Daoy (cell line): ENCODE measurements at places on chromosomes 11 and 22. TPM values are rescaled to one million over a fixed set of nuclear protein-coding genes. Genes with fewer than 3 reads are reported as not detected.

- peak; percentile 35 for DNase-seq
Measured at GRCh38 chr22:41382098-41382578, 396 bp downstream of the TEF start.

- DNase-seq, result no peak
Measured at GRCh38 chr22:25663654-25664053, 78.3 kb upstream of the MYO18B start.

DNA sequence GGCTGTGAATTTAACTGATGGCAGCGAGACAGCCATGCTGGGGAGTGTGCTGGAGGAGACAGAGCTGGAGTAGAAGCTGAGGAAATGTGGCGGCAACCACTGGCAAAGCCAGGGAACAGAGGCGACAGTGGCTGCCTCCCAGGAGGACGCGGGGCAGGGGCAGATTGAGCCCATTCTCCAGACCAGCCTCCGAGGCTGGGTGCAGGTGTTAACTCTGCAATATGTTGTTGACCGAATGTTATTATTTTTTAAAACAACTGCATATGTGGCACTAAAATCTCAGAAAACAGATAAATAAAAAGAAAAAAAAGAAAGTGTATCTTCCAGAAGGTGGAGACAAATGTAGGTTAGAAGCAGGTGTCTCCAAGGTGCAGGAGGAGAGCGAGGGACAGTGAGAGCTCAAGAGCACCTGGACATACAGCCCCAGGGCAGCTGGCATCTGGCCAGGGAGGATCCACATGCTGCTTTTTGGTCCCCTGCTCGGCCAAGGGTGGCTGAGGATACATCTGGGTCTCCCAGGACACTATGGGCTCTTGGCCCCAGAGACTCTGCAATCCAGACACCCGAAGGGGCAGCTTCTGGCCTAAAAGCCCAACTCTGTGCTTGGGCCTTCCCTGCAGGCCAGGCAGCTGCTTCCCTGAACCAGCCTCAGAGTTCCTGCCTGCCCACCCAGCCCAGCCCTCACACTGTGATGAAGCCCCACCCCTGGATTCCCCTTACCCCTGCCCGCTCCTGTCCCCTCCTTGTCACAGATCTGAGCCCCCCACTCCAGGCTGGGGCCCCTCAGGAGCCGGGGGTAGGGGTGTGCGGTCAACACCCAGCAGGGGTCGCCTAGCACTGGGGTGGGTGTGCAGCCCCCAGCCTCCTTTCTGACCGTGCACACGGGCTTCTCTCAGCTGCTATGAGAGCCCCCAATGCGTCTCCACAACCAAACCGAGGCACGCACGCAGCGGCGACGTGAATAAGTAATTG is 12.9 kb downstream of the RTN4R start:
- no peak for DNase-seq

DNA sequence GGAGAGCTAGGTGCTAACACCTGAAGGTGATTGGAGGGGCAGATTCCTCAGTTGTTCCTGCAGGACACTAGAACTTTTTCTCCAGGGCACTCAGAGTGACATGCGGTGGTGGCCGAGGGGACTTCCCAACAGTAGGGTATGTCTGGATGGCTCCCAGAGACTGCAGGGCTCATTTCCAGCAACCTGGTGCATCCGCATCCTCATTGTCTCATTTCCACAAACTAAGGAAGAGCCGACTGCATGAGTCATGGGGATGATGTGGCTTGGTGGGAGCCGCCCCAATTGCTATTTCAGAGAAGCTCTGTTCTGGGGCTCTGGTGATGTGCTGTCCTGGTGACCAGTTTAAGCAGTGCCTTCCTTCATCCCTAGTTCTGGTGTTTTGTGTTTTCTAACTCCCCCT is 2.8 kb upstream of the ROBO4 start:
- peak; percentile 92 for DNase-seq

- no peak for DNase-seq
Measured at GRCh38 chr11:25727944-25728343, 604.0 kb upstream of the ANO3 start.

The CCDC73 gene
- not detected in 2 replicates for total RNA-seq

The ACCSL gene
- not detected in 2 replicates for total RNA-seq

The VWA5A gene
- 7.5 and 10.5 TPM in 2 replicates for total RNA-seq

The P2RX6 gene
- total RNA-seq, result 1.3 and 1.6 TPM in 2 replicates

GRCh38 chr11:115008799-115009198 is 330.5 kb downstream of the NXPE2 start:
- no peak for DNase-seq

DNA sequence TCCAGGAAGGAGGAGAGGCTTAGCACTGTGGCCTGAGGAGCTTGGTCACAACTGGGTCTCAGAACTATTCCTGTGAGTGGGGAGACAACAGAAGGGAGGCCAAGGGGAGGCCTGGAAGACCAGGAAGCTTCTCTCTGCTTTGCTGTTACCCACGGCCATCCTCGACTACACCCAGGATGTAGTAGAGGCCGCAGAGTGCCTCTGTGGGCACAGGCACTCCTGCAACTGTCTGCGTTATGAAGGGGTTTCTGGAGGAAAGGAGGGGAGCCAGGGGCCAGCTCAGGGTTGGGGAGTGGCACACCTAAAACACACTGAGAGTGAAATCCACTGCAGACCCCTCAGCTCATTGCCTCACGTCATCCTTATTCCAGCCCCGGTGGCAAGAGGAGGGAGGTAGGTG is 3.8 kb upstream of the MFRP start:
- DNase-seq, result no peak

DNA sequence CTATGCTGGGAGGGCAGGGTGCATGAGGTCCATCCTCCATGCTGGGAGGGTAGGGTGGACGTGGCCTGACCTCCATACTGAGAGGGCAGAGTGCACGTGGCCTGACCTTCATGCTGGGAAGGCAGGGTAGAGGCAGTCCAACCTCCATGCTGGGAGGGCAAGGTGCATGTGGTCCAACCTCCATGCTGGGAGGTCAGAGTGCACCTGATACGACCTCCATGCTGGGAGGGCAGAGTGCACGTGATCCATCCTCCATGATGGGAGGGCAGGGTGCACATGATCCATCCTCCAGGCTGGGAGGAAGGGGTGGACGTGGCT is 622.2 kb downstream of the BRD1 start:
- DNase-seq, result no peak

The RBFOX2 gene
- total RNA-seq, result 67.0 and 83.1 TPM in 2 replicates

DNA sequence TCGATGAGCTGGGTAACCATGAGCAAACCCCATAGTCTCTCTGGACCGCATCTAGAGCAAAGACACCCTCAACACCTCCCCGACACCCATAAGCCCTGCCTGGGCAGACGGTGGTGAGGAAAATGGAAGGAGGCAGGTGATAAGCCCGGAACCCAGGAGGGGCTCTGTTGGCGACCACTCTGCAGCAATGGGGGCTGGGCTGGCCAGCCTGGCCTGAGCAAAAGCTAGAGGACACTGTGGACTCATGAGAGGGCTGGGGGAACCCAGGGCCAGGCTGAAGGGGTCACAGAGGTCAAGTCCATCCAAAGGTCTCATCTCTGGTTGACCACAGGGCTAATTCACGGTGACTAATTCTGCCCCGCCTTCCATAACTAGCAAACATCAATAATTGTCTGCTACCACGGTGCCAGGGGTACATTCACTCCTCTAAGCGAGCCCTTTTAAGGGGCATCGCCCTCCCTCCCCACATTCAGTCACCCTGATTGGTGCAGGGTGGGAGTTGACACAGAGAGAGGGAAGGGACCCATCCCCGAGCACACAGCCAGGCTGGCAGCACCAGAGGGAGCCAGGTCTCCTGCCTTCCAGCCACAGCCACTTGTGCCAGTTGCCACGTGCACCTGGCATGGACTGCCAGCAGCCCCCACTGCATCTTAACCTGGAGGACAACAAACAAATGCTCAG is 4.0 kb downstream of the PYGM start:
- DNase-seq, result no peak

DNA sequence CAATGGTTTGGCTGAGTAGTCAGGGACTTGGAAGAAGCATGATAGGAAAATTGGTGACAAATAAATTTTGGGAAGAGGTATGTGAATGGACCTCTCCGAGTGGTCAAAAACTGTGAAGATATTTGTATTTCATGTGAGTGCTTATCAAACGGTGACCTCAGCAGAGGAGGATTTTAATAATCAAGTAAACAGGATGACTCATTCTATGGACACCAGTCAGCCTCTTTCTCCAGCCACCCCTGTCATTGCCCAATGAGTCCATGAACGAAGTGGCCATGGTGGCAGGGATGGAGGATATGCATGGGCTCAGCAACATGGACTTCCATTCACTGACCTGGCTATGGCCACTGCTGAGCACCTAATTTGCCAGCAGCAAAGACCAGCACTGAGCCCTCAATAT is 21.2 kb downstream of the MS4A4E start:
- DNase-seq, result no peak

DNA sequence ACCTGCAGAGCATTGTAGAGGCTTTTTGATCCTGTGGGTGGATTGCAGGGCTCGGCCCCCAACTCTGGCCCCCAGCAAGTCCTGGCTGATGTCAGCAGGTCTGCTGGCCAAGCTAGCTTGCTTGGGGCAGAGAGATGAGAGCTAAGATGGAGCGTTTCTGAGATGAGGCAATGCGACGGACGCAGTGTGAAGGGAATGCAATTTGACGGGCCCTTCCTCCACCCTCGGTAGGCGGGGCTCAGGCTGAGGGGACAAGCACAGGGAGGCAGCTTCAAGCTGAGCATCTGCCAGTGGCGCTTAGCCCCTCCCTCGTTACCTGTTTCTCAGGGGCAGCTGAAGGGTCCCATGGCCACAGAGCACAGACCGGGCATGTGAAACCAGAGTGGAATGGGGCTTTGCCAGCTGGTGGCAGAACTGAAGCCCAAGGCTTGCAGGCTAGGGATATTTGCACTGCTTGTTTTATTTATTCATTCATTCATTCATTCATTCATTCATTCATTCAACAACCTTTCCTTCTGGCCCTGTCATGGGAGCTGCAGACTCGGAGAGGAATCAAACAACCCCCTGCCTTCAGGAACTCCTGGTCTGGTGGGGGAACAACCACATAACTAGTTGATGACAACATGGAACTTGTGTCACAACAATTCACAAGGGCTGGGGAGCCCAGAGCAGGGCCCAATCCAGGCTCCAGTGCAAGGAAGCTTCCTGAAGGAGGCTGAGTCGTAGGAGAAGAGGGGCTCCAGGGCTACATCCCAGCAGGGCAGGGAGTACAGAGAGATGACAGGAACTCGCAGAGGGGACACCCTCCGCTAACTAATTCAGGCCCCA is 66.8 kb downstream of the THAP12 start:
- no peak for DNase-seq

- DNase-seq, result peak; percentile 13
Measured at GRCh38 chr11:112525844-112526590, 265.4 kb upstream of the PLET1 start.

The MMP12 gene
- total RNA-seq, result 0.24 and 1.3 TPM in 2 replicates
